Coronary artery (tissue), 2 donors: ENCODE measurements at places on chromosomes 1 and 21.

- DNase-seq: no peak
Measured at GRCh38 chr1:167082511-167083027, 7.6 kb downstream of the GPA33 start.

DNA sequence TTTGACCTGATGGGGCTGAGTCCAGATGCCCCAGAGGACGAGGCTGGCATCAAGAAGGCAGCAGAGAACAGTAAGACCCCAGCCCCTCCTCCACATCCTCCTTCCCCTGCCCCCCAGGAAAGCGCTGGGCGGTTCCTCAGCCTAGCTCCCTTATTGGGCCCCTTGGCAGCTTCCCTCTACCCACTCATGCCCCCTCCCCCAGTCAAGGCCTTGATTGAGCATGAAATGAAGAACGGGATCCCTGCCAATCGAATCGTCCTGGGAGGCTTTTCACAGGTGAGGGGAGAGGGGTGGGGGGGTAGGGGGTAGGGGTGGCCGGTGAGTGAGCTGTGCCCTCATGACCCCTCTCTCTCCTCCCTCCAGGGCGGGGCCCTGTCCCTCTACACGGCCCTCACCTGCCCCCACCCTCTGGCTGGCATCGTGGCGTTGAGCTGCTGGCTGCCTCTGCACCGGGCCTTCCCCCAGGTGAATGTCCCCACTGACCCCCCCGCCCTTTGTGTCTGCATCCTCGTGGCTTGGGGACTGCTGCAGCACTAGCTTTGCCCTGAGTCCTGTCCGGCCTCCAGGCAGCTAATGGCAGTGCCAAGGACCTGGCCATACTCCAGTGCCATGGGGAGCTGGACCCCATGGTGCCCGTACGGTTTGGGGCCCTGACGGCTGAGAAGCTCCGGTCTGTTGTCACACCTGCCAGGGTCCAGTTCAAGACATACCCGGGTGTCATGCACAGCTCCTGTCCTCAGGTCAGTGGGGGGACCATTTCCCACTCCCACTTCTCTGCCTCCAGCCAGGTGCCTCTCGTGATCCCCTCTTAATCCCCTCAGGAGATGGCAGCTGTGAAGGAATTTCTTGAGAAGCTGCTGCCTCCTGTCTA is 3.2 kb downstream of the LYPLA2 start:
- no peak for DNase-seq

- DNase-seq: no peak
Measured at GRCh38 chr21:33761441-33762036, 119.2 kb downstream of the ITSN1 start.

DNA sequence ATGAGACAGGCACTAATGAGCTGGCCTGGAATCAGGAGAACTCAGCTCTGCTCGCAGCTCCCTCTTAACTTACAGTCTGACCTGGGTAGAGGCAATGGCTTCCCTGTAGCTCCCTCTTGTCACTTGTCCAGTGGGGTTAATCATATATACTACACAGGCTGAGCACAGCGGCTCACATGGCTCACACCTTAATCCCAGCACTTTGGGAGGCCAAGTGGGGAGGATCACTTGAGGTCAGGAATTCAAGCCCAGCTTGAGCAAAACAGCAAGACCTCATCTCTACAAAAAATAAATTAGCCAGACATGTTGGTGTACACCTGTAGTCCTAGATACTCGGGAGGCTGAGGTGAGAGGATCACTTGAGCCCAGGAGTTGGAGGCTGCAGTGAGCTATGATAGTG is 4.2 kb downstream of the S100A6 start:
- DNase-seq: no peak

DNA sequence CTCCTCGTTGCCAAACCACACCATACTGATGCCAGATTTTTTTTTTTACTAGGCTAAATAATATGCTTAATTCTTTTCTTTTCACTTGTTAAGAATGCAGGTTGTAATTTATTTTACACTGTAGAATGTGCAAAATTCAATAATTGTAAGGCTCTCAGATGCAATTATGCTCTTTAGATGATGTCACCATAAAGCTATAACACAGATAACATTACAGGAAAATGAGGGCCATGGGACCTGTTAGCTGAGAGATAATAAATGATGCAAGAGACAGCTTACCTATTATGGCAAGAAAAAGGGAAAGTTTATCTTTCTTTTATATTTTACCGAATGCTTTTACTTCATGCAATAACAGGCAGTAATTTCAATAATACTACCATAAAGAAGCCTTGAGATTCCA is 35.4 kb downstream of the CHRM3 start:
- no peak for DNase-seq

GRCh38 chr1:16212251-16212961 is at the start of gene ARHGEF19:
Gene ARHGEF19, minus strand, starts transcription at chr1:16212652. Its CDS starts 3,598 bp downstream, at chr1:16209054.
- no peak for DNase-seq

DNA sequence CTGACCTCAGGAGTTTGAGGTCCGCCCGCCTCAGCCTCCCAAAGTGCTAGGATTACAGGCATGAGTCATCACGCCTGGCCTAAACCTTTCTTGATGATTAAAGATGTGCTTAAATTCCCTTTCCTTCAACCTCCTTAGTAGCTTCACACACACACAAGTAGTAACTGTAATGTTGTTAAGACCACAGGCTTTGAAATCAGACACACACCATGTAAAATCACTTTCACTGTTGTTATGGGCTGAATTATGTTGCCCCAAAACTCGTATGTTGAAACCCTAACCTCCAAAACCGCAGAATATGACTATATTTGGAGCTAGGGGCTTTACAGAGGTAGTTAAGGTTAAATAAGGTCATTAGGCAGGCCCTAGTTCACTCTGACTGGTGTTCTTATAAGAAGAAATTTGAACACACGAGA is 180.2 kb downstream of the NR5A2 start:
- no peak for DNase-seq

GRCh38 chr1:172863031-172863430 is 187.7 kb downstream of the TNFSF18 start:
- DNase-seq: no peak

DNA sequence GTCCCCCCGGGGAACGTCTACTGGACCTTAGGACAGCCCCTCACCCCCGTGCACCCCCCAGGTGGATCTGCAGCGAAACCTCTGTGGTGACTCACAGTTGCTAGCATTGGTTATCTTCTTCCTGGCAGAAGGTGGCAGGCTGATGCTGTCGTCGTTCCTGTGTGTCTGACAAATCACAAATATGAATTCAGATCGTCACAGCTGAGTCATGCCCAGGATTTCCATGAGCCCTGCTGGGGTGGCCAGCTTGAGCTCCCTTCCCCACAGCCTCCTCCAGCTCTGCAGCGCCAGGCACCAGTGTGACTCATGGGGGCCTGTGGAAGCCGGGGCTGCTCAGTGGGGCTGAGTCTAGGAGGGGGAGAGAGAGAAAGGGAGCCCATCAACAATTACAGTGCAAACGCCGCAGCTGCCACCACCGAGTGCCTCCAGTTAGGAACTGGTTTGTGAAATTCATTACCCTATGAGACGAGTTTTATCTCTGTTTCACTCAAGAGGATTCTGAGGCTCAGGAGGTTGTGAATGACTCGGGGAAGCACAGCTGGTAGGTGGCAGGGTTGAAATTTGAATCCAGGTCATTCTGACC is 197.9 kb downstream of the DYRK1A start:
- DNase-seq: peak; percentile 95

GRCh38 chr1:151968058-151968457 is 25.6 kb downstream of the S100A10 start:
- no peak for DNase-seq

DNA sequence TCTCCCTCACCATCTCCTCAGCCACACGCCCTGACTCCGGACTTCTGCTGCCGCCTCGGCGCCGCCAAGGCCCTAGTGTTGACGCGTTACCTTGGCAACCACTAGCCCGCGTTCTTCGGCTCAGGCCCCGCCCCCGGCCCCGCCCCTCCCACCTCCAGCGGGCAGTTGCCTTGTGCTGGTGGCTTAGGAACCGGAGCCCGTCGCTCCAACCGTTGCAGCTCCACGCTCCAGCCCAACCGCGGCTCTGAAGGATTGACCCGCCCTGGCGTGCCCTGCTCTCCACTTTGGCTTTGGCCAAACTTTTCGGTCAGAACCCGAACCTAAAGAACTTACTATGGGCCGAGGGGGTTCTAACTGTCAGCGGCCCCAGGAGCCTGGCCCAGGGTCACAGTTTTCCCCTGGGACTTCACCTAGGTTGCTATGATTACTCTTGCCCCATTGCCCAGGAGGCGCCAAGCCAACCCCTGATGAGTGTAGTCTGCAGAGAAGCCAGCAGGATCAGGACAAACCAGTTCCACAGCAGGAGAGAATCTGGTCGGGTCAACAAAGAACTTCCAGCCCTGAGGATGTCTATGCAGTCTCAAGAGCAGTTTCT is at the start of gene CFAP45:
Gene CFAP45, minus strand, starts transcription at position 80 of the 595 bp plus-strand sequence. Its CDS starts 67 bp downstream, at position 13.
- peak; percentile 92 for DNase-seq

DNA sequence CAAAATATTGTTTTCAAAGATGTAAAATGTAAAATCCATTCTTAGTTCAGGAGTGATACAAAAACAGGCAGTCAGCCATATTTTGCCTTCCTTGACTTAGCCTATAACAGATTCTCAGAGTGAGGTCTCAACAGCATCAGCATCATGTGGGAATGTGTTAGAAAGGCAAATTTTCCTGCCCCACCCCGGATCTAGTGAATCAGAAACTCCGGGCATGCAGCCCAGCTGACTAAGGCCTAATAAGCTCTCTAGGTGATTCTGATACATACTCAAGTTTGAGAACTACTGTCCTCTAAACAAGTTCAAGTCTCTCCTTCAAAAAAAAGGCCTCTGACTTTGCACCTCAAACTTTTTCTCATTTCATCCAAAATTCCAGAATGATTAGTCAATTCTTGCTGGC is 46.9 kb upstream of the PRRC2C start:
- DNase-seq: peak; percentile 75

GRCh38 chr1:18814425-18814824 is 45.0 kb downstream of the TAS1R2 start:
- DNase-seq: no peak

DNA sequence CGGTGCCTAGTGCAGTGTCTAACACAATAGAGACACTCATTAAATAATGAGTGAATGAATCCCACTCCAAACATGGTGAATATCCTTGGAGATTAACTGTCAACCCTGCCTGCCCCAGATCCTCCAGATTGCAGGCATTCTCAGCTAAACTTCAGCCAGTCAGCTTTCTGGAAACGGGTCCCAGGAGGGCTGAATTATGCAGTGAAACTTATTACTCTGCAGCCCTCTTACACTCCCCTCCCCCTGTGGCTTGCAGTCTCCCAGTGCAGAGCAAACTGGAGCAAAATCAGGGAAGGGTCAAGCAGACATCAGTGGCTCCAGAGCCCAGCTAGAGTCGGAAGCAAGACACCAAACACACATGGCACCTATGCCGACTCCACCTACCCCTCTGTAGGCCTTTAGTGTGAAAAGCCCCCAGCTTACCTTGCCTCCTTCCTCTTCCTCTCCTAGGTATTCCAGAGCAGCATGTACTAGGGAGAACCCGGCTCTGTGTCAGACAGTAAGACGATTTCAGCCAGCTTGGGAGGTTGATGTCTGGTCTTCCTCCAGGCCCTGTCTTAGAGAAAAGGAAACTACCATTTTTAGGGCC is 6.5 kb upstream of the RGS16 start:
- DNase-seq: no peak

DNA sequence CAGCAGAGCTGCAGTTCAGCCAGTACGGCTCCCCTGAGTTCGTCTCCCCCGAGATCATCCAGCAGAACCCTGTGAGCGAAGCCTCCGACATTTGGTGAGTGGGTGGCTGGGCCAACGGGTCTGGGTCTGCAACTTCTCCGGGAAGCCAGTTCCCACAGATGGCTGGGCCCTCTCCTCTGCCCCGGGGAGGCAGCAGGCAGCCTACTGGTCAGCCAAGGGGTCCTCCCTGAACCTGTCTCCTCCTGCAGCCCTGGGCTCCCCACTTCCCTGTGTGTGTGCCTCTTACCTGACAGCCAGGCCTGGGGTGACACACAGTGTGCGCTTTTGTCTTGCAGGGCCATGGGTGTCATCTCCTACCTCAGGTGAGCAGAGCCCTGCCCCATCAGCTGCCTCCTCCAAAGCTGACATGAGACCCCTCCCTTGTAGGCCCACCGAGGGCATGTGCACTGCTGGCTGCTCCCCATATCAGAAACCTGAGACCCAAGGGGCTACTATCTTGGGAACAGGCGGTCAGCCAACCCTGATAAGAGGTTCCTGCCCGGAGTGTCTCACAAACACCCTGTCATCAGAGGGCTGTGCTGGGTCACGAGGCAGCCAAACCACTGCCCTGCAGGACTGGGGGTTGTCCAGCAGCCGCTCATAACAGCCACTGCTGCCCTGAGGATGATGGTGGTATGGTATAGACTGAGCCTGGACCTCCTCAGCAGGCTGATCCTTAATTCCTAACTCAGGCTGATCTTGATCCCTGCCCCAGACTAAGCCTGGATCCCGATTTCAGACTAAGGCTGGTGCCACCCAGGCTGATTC is 37.6 kb downstream of the TRIM11 start:
- DNase-seq: no peak

DNA sequence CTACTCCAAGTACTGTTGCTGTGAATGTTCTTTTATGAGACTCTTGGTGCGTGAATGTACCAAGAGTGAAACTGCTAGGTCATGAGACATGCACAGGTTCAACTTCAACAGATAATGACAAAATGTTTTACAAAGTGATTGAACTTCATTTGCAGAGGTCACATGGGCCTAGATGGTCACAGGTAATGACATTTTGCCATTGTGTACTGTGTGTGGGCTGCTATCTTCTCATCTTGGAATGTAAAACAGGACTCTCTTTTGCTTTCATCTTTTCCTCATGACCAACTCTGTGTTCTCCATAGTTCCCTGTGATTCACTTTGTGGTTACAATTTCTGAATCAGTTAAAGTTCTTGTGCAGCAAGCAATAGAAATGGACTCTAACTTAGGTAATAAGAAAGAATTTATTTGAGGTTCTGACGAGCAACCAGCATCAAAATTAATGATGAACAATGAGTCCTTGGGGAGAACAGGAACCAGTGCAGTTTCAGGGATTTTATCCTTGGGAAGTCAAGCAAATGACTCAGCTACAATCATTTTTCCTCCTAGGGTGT is 16.2 kb upstream of the TSNAX start:
- no peak for DNase-seq

DNA sequence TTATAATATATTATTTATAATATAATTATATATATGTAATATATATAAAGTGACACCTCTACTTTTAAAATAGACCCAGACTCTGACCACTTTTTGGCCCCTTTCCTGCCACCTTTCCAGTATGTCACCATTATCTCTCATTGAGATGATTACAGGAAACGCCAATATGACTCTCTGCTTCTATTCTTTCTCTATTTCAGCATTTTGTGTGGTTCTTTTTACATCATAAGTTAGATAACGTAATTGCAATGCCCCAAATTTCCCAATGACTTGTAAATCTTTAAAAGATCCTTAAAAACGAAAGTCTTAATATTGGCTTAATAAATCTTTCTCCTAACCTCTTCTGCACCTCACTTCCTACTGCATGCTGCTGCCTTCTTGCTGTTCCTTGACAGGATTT is 8.1 kb upstream of the GBP5 start:
- no peak for DNase-seq

GRCh38 chr1:243288062-243288461 is 32.2 kb downstream of the SDCCAG8 start:
- DNase-seq: no peak

DNA sequence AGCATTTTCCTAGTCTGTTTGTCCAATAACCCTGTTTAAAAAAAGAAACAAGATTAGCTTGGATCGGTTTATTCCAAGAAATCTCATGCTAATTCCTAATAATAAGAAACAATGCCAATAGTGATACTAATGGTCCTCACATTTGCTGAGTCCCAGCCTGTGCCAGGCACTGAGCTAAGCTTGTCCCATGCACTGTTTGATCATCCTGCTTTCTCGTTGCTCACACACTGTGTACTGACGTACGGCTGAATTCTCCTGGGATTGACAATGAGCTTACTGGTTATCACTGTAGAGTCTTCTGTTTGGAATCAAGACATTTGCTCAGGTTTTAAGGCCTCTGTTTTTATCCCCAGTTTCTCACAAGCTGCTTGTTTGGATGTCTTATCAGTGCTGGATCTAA is 71.1 kb downstream of the CACNA1E start:
- no peak for DNase-seq
